SJCRH30 (cell line): ENCODE measurements at places on chromosomes 6 and 20. TPM values are rescaled to one million over a fixed set of nuclear protein-coding genes. Genes with fewer than 3 reads are reported as not detected.

DNA sequence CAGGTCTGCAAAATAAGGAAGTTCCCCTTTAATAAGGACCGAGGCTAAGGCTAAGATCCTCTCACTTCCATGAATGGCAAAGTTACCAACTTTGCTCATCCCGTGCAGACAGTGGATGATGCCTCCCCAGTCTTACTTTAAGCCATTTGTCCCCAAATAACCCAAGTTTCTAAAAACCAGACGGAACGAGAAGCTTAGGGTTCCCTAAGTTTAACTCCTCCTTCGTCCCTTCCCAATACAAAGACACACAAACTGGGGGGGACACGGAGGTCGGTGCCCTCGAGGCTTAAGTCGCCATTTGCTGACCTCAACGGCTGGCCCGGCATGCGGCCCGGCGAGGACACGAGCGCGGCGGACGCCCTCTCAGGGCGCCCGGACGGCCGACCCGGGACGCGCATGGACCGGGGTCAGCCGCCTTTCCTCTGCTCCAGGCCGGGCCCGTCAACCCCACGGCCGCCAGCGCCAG, 527 bp downstream of the FBXO30 start:
- DNase-seq: peak; percentile 47

GTSF1L gene
- total RNA-seq: not detected in 2 replicates

MCHR2 gene
- total RNA-seq: not detected in 2 replicates

GRCh38 chr6:154041001-154041400, 2.0 kb downstream of the OPRM1 start:
- DNase-seq: no peak

DNA sequence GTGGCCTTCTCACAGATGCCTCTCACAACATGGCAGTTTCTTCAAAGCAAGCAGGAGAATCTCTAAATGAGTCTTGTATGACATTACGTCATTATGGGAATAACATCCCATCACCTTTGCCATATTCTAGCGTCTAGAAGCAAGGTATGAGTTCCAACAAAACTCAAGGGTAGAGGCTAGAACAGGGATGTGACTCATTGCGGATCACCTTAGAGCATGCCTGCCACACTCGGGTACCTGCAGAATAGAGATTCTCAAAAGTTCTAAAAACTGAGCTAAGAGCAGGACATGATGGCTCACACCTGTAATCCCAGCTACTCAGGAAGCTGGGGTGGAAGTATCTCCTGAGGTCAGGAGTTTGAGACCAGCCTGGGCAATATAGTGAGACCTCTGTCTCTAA, 182.8 kb downstream of the SLC16A10 start:
- no peak for DNase-seq

DNA sequence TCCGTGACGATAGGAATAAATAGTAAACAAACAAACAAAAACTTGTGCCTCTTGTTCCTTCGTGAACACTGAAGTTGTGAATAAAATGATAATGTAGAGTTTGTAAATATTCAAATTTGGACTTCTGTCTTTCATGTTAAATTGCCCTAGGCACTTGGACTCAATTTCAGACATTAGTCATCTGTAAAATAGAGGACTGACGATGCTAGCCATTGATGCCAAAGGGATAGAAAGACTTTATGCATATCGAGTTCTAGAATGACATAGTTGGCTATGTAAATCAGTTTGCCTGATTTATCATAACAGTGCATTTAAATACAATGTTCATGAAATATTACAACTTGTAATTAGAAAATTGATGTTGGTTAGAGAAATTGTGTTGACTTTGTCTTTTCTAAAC, 45.9 kb upstream of the FLRT3 start:
- peak; percentile 13 for DNase-seq

DNA sequence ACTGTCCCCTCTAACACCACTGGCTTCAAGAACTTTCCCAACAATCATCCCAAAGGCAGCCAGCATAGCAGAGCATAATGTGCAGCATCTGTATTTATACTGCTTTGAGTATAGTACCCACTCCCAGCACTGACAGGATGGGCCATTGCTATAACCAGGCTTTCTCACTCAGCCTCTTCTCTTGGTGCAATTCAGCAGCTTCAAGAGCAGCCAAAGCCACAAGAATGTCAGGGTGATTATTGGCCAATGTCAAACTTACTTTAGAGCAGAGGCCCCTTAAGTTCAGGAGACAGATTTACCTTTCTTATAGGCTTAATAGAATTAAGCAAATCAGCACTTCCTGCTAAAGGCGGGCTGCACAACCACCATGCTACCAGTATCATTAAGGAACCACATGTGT, 232.4 kb upstream of the RSPO3 start:
- no peak for DNase-seq

GRCh38 chr20:48583171-48583570, 244.6 kb downstream of the PREX1 start:
- DNase-seq: no peak

GRCh38 chr6:84448331-84448730, 220.9 kb upstream of the CEP162 start:
- DNase-seq: no peak

SLC26A8 gene
- not detected in 2 replicates for total RNA-seq

RBM24 gene
- total RNA-seq: 29.3 and 32.2 TPM in 2 replicates

WFDC12 gene
- total RNA-seq: not detected in 2 replicates

CPXM1 gene
- 0.10 and 0.12 TPM in 2 replicates for total RNA-seq

- no peak for DNase-seq
These were observed 97.2 kb upstream of the SIRPG start for GRCh38 chr20:1754749-1755148.

DNA sequence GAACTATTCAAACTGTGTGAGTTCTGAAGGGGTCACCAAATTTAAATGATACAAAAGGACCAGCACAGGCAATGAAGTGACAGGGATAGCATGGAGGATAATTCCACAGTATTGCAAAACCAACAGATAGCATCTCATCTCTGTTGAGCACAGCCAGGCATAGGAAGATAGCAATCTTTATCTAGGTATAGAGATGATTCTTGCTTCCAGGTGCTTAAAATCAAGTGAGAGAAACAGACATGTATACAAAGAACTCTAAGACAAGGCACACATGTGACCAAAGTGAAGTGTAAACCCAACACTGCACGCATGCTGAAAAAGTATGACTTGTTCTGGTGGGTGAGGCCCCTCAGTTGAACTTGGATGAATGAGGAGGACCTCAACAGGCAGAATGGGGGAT, 48.4 kb upstream of the ARMC2 start:
- DNase-seq: peak; percentile 30

DNA sequence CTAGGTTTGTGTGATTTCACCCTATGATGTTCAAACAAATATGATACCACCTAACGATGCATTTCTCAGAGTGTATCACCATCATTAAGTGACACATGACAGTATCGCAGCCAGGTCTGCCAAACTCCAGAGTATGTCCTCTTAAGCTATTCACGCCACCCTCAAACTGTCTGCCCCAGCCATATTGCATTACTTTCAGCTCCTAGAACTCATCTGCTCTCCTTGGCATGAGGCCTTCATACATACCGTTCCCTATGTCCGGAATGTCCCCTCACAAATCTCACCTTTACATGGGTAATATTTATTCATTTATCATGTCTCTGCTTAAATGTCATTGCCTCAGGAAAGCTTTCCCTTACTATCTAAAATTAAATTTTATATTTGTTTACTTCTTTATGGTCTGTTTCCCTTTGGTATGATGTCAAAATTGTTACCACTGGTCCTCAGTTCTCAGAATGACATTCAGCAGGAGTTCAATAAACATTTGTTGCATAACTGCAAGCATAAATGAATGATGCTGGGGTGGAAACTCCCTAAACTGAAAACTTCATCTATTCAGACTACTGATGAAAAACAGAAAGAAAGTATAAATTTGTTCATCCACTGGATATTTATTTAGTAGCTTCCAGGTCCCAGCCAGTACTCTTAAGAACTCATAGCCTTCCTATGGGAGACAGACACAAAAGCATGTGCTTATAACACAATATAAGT, 3.2 kb downstream of the SESN1 start:
- DNase-seq: no peak

TNFRSF6B gene
- total RNA-seq: 1.3 and 1.7 TPM in 2 replicates

- DNase-seq: no peak
These were observed 9.0 kb downstream of the NFATC2 start for GRCh38 chr20:51533291-51534172.

- peak; percentile 80 for DNase-seq
These were observed 74.0 kb downstream of the SSR1 start for GRCh38 chr6:7238900-7239589.

- DNase-seq: peak; percentile 67
These were observed 3.0 kb downstream of the E2F3 start for GRCh38 chr6:20404641-20405032.

DNA sequence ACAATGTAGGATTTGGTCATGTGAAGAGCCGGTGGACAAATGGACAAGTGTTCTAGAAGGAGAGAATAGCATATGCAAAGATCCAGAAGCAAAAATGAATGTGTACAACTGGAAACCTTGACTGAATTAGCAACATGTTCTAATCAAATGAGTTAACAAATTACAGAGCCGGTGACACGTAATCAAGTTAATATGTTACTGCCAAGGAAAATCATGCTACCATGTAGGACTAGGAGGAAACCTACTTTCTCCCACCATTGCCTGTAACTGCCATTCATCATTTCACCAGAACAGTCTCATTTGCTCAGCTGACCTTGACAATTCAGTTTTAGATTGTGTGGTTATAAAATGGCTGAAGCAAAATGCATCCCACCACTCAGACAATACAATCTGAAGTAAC, 179.4 kb downstream of the KIF16B start:
- no peak for DNase-seq

TOMM6 gene
- 194 and 198 TPM in 2 replicates for total RNA-seq

REM1 gene
- not detected in 2 replicates for total RNA-seq

- peak; percentile 74 for DNase-seq
These were observed 173.4 kb downstream of the PLCB1 start for GRCh38 chr20:8305449-8305978.

C6orf132 gene
- total RNA-seq: not detected in 2 replicates

DNA sequence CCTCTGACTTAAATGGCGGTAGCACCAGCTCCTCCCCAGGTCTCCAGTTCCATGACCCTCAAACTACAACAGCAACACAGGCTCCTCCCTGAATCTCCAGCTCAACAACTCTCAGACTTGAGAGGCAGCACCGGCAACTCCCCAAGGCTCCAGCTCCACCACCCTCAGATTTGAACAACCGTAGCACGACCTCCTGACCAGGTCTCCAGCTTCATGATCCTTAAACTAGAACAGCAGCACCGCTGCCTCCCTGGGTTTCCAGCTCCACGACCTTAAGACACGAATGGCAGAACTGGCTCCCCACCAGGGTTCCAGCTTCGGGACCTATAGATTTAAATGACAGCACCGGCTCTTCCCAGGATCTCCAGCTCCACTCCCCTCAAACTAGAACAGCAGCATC, 325.8 kb downstream of the PREX1 start:
- DNase-seq: no peak

GRCh38 chr6:1631251-1631650, 21.5 kb downstream of the FOXC1 start:
- DNase-seq: no peak

DNA sequence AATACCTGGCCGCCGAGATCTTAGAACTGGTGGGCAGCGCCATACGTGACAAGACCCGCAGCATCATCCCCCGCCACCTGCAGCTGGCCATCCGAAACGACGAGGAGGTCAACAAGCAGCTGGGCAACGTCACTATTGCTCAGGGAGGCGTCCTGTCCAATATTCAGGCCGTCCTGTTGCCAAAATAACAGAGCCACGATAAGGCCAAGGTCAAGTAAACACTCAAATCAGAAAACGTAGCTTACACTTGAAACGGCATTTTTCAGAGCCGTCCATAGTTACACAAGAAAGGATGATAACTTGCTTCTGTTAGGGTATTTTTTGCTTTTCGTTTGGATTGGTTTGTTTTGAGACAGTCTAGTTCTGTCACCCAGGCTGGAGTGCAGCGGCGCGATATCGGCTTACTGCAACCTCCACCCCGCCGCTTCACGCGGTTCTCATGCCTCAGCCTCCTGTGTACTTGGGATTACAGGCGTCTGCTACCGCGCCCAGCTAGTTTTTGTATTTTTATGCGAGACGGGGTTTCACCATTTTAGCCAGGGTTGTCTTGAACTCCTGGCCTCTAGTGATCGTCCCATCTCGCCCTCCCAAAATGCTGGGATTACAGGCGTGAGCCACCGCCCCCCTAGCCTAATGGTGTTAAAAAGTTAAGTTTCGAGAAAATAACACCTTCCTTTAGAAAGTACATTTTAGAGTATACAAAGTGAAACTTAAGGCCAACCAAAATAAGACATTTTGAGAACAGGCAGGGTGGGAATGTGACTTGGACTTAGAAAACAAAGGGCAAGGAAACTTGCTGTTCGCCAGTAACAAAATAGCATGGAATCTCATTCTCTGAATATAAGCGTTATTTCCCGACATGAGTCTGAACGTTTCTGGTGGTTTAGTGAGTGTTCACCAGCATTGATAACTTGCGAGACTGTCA, 42.8 kb upstream of the HFE start:
- DNase-seq: no peak

SOX18 gene
- 0.13 and 0.14 TPM in 2 replicates for total RNA-seq

- peak; percentile 60 for DNase-seq
These were observed 299.9 kb upstream of the SUPT3H start for GRCh38 chr6:45677381-45678284.

GRCh38 chr20:45963059-45964005, 8.7 kb downstream of the ZNF335 start:
- no peak for DNase-seq

- no peak for DNase-seq
These were observed 150.2 kb upstream of the OGFRL1 start for GRCh38 chr6:71138376-71138775.

- DNase-seq: no peak
These were observed 15.1 kb downstream of the TBC1D32 start for GRCh38 chr6:121319112-121319553.

VGLL2 gene
- 5.7 and 7.0 TPM in 2 replicates for total RNA-seq
